ENCODE measurements at places on chromosomes 2 and 18.

- DNase-seq, result no peak
These were observed 5.4 kb upstream of the GRHL1 start for GRCh38 chr2:9946076-9946475.

GRCh38 chr2:170926743-170927297 is 2.2 kb upstream of the GORASP2 start:
- DNase-seq, result no peak

DNA sequence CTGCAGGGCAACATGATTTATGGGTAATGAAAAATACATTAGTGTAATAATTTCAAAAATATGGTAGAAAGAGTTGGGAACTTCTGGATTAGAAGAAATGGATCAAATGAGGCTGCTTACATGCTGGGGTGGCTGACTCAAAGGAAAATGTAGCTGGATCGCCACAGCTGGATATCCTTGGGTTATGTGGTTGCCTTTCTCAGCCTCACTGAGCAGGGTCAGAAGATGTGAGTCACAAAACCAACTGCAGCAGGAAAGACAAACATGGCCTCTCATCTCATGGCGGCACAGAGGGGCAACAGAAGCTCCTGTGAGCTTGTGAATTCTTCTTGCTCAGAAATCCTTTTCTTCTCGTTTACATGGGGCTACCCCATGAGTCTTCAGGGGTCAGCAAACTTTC is 317.1 kb upstream of the SPRED2 start:
- no peak for DNase-seq

GRCh38 chr18:55529581-55529980 is 58.4 kb downstream of the TCF4 start:
- DNase-seq, result no peak

Measured in Karpas-422 (cell line).